Activated T-cell treated with anti-CD3 and anti-CD28 coated beads for 24 hours (primary cell): ENCODE measurements at places on chromosomes 3 and 15.

- no peak for DNase-seq
Observed at GRCh38 chr3:142275856-142276255, 50.5 kb upstream of the GK5 start.

- no peak for DNase-seq
Observed at GRCh38 chr3:24182756-24183155, 237.7 kb downstream of the NR1D2 start.

- DNase-seq, result no peak
Observed at GRCh38 chr3:13829311-13829710, 50.6 kb downstream of the WNT7A start.

GRCh38 chr3:128152419-128153155 is 694 bp upstream of the EEFSEC start:
- no peak for DNase-seq

- no peak for DNase-seq
Observed at GRCh38 chr3:183485585-183485984, 57.2 kb upstream of the MCF2L2 start.

GRCh38 chr15:61657461-61657860 is 402.8 kb downstream of the VPS13C start:
- DNase-seq, result no peak

- no peak for DNase-seq
Observed at GRCh38 chr3:9947025-9947995, 4.9 kb downstream of the PRRT3 start.

- DNase-seq, result no peak
Observed at GRCh38 chr3:189307963-189308362, 136.2 kb downstream of the TPRG1 start.

- no peak for DNase-seq
Observed at GRCh38 chr15:89870006-89870405, 23.8 kb downstream of the AP3S2 start.

DNA sequence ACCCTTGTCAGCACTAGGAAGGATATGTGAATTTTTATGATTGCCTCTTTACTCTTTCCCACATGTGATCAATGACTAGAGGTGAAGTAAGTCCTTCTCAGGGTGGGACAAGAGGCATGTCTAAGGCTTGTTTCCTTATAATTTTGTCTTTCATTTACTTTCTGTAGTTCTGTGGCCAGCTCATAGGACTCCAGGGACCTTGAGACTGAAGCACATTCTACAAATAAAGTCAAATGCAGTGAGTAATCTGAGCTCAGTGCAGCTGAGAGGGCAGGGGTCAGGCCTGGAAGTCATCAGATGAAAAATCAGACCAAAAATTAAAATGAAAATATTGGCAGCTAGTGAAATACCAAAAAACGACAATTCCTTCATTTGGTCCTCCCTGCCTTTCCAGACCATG is 424.7 kb upstream of the THBS1 start:
- no peak for DNase-seq

- no peak for DNase-seq
Observed at GRCh38 chr3:10949197-10949596, 43.4 kb upstream of the SLC6A1 start.

DNA sequence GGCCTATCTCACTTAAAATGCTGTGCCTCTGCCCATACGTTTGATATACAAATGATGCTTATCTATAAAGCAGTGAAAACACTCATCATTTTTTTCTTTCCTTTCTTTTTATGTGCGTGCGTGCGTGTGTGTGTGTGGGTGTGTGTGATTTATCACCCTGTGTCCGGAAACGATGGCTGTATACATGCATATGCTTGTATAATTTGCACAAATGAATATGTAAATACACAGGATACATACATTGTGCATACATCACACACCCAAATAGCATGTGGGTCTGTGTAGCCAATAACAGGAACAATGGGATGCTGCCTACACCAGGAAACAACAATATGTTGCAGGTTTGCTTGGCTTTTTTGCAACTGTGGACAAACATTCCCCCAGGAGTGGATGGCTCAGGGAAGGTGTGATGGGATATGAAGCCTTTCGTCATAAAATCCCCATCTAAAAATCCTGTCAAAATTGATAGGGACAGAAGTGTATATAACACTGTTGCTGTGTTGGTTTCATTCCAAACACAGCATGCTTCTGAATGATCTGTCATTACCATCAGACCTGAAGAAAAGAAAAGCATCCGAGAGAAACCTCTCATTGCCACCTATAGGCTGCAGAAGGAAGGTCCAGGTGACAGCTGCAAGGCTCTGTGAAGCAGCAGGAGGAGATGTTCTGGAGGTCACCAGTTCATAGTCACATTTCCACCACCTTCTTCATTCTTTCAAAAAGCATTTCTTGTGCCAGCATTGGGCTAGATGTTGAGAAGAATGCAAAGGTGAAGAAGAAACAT is 503.9 kb upstream of the NR2F2 start:
- DNase-seq, result no peak

GRCh38 chr3:15011174-15011573 is 53.9 kb downstream of the MRPS25 start:
- no peak for DNase-seq

GRCh38 chr3:181369637-181370036 is 342.1 kb upstream of the SOX2 start:
- no peak for DNase-seq

- DNase-seq, result no peak
Observed at GRCh38 chr3:141462176-141462859, 24.5 kb upstream of the RASA2 start.

DNA sequence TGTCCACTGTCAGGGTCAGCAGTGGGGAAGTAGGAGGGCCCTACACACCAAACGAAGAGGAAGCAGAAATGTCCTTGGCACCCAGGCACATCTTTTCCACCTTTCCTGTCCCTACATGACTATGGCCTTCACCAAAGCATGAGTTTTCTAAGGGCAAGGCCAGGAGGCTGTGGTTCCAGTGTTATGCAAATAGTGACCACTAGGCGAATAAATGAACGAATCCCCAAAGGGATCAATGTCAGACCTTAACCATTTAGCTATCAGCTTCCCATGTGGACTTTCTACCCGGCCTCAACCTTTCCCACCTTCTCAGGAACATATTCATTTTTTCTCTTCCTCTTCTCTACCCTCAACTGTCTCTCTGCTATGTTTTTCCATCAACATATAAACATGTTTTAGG is 63.1 kb downstream of the NTRK3 start:
- DNase-seq, result no peak

DNA sequence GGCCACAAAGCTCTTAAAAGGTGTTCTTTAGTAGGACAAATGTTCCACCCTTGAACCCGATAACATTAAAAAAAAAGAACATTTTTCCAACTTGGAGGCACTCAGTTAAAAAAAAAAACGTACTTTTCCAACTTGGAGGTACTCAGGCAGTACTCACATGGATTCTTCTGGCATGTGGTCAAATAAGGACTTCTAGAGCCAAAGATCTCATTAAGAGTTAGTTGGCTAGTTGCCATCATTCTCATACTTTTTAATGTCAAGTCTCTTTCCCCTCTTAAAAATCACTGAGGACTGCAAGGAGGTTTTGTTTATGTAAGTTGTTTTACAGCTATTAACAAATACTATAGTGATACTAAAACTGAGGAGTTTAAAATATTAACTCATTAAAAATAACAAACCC is 101.0 kb downstream of the CADPS start:
- no peak for DNase-seq

GRCh38 chr3:127137757-127138536 is 55.0 kb upstream of the PRR23E start:
- no peak for DNase-seq

- DNase-seq, result no peak
Observed at GRCh38 chr3:160811237-160811548, 55.2 kb downstream of the PPM1L start.

GRCh38 chr3:156207802-156208685 is 87.7 kb downstream of the KCNAB1 start:
- no peak for DNase-seq

- no peak for DNase-seq
Observed at GRCh38 chr3:112327371-112327951, 5.5 kb upstream of the CD200 start.

DNA sequence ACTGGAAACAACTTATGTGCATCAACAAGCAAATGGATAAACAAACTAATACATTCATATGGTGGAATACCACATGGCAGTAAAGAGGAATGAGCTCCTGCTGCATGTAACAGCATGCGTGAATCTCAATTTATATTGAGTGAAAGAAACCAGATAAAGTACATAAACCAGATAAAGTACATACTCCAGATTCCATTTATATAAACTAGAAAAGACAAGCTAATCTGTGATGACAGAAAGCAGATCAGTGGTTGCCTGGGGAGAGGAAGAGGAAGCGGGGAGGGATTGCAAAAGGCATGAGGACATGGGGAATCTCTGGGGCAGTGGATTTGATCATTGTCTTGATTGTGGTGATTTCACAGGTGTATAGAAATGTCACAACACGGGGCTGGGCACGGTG is 34.2 kb downstream of the LIMD1 start:
- DNase-seq, result no peak

DNA sequence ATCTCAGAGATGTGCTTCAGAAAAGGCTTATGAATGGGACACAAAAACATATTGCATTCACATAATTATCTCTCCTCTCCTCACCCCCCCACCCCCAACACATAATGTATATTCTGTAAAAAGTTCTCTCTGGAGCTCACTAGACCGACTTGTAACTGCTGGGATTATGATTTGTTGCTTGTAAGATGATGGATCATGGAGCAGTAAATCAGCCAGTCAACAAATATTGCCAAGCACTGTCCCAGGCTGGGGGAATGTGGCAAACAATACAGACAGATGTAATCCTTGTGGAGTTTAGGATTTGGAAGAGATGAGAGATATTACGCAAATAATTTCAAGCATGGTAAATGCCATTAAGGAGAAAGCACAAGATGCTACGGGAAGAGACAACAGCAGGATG is 114.8 kb downstream of the PEX5L start:
- no peak for DNase-seq

DNA sequence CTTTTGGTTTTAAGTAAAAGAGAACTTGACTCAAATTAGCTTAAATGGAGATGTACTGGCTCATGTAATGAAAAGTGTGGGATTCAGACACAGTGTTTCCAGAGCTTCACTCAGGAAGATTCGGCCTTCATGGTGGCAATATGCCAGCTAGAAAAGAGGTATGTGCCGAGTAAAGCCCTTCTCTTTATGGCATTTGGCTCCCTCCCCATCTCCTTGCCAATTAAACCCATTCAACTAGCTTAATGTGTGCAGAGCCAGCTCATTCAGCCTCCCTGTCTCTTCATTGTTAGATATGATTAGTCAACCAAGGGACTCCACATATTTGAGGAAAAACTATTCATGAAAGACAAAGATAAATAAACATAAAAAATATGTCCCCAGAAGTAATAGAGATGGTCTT is 15.0 kb upstream of the TRANK1 start:
- no peak for DNase-seq

- no peak for DNase-seq
Observed at GRCh38 chr3:23105048-23105447, 98.1 kb upstream of the UBE2E2 start.

DNA sequence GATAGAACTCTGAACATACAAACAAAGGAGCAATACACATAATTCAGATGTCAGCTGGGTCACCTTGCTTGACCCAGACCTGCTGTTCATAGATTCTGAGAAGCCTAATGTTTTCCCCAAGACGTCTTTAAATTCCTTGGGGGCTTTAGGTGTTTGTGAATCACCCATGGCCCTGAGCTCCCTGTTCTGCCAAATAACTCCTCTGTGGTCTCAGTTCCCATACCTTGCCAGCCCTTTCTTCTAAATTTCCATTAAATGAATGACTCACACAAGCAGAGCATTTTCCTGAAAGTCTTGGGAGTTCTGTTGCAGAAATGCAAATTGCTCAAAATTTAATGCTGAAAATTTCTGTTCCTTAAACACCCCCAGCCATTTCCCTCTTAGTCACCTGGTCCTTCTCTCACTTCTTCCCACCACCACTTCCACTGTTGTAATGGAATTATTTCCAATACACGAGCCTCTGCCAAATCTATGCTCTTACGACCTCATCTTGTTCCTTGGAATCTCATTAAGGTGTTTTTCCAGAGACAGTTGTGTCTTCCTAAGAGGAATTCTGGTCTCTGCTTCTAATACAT is 33.4 kb upstream of the PSMD6 start:
- no peak for DNase-seq

DNA sequence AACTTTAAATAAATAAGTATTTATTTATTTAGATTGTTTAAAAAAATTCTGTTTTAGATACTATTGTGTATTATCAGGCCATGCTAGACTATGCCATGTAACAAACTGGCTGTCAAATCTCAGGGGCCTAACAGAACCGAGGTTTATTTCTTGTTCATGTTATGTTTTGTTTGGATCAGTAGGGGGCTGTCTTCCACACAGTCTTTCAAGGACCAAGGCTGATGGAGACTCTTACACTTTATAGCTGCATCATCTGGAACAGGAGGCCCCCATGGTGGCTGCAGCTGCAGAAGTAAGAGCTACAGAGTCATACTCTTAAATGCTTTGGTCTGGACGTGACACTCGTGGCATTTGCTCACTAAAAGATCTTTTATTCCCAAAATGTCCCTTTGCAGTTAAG is 33.0 kb upstream of the ARL14 start:
- DNase-seq, result no peak

- no peak for DNase-seq
Observed at GRCh38 chr15:27989427-27989826, 109.7 kb downstream of the OCA2 start.

DNA sequence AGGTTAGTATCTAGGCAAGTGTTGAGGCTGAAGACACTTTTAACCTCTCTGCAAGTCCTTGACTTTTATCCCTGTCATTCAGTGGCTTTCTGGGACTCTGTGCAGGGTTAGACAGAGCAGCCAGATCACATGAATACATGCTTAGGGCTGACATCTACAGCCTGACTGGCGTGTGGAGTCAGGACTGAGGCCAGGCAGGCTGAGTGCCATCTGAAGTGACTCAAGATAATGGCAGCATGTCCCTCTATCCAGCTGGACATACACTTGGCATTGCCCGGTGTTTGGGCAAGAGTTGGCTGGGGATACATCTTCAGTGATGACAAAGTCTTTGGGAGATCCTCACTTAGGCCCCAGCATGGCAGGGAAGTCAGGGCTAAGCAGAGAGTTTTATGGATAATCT is 22.4 kb downstream of the DUOX2 start:
- no peak for DNase-seq

GRCh38 chr3:81829937-81830336 is 68.5 kb upstream of the GBE1 start:
- DNase-seq, result no peak

- DNase-seq, result no peak
Observed at GRCh38 chr3:53100818-53101466, 29.3 kb downstream of the RFT1 start.

GRCh38 chr3:100274361-100274760 is 13.6 kb downstream of the TBC1D23 start:
- DNase-seq, result no peak
